ENCODE measurements at places on chromosomes 12 and 14.

- DNase-seq = no peak
Observed at GRCh38 chr14:67263499-67264149, 22.4 kb downstream of the PALS1 start.

DNA sequence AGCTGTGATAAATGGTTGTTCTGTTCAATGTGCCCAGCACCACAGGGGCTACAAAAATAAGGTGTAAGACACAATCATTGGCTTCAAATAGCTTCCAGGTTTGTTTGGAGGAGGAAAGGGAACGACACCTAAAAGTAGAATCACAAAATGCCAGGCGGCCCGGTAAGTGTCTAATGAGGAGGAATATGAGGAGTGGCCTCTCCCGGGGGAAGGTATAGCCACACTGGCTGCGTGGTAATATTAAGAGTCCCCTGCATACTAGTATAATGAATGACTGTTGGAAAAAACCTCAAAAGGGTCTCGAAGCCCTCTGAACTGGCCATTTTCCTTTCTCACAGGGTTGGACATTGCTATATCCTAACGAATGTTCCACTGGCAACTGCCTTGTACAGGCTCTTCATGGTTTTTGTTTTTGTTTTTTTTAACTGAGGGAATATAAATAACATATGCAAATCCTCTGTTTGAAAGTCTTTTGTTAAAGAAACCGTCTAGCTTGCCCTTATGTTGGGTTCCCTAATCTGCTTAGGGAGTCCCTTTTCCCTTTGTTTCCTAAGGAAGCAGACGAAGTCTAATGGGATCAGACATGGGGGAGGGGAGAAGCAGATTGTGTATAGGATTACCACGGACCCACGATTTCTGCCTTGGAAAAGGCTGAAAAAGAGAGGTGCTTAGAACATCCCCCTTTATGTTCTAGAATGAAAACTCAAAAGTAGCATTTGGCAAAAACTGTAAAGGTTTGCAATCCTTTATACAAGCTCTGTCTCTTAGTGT is 4.2 kb downstream of the CCDC60 start:
- DNase-seq = no peak

- no peak for DNase-seq
Observed at GRCh38 chr12:113162102-113163029, 12.8 kb downstream of the CFAP73 start.

DNA sequence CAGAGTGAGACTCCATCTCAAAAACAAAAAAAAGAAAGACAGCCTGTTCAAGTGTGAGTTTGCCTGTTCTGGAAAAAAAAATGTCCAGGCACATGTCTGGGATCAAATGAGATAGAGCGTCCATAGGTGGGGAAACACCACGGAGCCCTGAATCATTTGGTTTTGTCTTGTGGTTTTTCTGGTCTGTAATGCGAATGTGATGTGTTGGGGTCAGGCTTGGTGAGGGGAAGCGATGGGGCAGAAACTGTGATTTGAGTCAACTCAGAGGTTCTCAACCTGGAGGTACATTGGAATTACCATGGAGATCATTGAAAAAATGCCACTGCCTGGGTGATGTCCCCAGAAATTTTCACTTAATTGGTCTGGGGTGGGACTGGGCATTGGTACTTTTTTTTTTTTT is 183.9 kb upstream of the PWP1 start:
- no peak for DNase-seq

DNA sequence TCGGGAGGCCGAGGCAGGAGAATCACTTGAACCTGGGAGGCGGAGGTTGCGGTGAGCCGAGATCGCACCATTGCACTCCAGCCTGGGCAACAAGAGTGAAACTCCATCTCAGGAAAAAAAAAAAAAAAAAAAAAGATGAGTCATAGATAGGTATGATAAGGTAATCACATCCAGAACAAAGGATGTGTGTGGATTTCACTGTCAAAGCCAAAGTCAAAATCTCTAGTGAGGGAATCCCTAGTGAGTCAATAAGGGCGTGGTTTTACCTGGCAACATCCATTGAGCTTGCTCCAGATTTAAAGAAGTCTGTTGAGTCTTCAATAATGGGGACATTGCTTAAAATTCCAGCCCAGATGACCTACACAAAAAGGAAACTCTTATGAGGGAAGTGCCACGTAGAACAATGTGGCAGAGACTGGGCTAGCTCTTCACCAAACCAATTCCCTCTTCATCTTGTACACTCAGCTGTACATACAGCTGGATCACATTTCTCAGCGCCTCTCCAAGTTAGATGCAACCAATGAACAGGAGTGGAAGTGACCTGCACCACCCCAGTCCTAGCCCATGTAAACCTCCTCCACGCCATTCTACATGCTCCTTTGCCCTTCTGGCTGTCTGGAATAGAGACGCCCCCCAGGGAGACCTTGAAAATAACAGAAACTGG is 23.4 kb downstream of the ALDH1L2 start:
- DNase-seq = no peak

- no peak for DNase-seq
Observed at GRCh38 chr14:91754819-91755218, 22.9 kb upstream of the CATSPERB start.

DNA sequence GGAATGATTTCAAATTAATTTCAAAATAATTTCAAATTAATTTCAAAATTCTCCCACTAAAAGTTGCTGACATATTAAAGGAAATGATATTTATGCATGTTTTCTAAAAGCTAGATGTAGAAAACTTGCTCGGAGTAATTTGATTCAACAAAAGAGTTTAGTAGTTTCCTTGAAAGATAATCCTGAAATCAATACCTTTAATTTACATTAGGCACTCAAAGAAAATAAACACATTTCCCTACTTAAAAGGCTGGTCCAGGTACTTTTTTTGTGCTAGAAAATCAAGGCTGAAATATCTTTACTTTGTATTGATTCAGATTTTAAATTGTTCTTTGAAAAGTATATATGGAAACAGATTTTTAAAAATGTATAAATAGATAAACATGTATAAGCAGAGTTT is 370.5 kb downstream of the RAD51B start:
- DNase-seq = no peak

- DNase-seq = no peak
Observed at GRCh38 chr12:132841151-132841550, 12.5 kb upstream of the GOLGA3 start.

- no peak for DNase-seq
Observed at GRCh38 chr12:120314220-120314619, 12.1 kb downstream of the SIRT4 start.

DNA sequence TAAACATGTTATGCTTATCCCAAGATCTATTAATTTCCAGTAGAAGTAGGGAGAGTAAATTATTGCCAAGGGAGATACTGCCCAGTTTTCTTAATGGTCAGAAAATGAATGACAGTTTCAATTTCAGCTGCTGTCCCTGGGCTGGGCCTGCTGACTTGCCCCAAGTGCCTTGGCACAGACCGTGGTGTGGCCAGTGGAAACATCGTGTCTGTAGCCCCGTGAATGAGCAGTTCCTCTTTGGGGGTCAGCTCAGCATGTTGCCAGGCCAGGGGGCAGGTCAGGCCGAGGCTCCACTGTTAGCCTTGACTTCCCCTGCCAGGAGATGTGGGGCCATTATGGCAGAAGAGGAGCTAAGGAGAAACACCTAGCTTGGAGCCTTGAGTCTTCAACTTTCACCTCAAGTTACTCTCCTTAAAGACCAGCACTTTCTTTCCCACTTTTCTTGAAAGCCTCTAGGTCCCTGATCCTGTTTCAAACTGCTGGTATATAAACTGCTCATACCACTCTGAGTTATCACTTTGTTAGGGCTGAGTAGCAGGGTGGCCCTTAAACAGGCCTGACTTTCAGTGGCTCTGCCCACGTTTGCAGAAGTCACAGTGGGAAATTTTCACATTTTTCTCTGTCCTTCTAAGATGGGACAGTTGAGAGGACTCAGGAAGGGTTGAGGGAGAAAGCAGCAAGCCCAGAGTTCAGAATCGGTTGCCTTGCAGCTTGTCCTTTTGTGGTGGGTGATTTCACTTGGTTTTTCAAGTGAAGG is 73.2 kb downstream of the SUSD6 start:
- DNase-seq = no peak

- DNase-seq = no peak
Observed at GRCh38 chr12:64237382-64237781, 15.3 kb upstream of the KICS2 start.

DNA sequence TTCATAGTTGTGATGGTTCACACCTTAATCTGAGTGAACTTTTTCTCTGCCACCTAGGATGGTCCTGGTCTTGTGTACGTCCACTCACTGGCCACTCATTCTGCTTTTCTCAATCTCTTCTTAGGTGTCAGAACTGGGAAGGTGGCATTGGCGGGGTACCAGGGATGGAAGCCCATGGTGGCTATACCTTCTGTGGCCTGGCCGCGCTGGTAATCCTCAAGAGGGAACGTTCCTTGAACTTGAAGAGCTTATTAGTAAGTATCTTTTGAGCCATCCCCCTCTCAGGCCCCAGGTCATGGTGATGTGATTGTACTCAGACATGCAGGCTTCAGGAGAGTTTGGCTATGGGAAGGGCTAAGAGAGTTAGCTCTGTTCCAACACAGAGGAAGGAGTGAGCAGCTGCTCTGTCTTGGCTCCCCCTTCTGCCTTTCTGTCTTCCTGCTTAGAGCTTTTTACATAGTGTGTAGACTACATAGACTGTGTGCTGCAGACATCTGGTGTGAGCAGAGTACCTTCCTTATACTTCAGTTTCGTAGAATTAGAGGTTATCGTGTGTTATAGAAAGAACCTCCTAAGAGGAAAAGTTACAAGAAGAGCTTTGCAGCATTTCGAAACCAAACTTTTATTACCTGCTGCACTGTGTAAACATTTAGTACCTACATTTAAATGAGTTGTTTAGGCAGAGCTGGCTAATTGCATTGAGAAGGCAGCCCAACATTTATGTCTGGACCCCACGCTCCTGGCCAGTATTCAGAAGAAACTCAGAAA is 54.2 kb downstream of the FNTB start:
- peak; percentile 26 for DNase-seq

DNA sequence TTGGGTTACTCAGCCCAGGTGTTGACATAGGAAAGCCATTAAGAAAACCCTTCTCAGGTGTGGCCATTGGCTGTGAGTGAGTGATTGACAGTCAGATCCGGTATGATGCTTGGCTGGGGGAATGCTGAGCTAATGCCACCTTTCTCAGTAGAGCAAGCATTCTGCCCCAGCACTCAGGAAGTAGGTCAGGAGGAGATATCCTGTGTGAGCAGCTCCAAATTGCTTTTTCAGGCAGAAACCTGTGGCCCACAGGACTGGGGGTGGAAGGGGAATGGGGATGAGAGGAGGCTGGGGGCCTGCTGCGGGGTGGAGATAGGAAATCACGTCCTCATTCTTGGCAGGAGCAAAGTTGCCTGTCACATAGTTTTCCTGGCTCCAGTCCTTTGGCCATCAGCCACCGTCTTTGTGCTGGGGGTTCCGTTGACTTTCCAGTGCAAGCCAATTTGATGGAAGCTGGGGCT is 55.7 kb downstream of the NINJ2 start:
- no peak for DNase-seq
